GM04503 (cell line): ENCODE measurements at places on chromosomes 2 and 18.

GRCh38 chr2:220346919-220347318 is 719.5 kb downstream of the SLC4A3 start:
- DNase-seq = no peak

DNA sequence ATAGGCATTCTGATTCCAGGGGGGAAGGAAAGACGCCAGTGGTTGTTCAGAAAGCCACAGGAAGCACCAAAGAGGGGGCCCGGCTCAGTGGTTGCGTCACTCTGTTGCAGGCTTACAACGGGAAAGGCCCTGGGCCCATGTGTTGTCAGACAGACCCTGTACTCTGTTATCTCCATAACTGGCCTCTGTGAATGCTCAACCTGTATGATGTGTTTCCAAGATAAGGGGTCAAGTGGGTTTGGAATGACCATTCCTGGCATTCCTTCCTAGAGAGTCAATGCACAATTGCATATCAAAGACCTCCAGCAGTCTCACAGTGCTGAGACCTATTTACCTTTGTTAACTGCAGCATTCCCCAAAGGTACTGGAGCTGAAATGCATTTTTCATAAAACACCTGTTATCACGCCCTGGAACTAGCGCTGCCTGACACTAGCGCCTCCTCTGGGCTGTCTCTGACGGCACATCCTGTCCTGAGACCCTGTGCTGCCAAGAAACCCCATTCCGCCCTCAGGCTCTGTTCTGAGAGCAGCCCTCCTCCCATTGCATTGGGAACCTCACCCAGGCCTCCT is 13.2 kb upstream of the LRRFIP1 start:
- no peak for DNase-seq

DNA sequence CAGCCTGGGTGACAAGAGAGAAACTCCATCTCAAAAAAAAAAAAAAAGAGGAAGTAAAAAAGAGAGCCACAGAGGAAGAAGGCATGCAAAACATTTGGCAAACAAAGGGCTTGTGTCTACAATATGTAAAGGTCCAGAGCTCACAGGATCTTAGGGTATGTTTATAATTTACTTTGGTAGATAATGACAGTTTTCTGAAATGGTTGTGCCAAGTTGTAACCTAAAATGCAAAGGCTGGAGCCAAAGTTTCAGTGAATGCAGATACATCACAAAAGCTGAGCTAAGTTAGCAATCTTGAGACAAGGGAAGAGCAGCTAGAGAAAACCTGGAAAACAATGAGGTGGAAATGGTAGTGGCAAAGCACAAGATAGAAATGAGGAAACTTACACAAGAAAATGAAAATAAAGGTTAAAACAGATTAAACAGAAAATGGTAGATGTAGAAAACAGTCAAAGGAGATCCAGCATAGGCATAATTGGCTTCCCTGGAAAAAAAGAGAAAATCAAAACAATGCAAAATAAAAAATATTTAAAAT is 77.5 kb upstream of the HK2 start:
- no peak for DNase-seq

DNA sequence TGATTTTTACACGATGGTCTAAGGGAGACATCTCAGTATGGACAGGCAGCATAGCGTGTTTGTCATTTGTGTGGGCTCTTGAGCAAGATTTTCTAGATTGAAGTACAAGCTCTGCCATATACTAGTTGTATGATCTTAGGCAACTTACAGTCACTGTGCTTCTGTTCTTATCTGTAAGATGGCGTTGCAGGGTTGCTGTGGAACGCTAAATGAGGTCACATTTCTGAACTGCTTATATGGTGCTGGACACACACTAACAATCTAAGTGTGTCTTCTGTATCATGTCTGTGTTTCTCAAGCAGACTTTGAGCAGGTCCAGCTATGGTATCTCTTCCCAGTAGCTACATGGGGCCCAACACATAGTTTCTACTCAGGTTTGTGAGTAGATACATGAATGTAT is 29.2 kb downstream of the PARD3B start:
- DNase-seq = no peak

DNA sequence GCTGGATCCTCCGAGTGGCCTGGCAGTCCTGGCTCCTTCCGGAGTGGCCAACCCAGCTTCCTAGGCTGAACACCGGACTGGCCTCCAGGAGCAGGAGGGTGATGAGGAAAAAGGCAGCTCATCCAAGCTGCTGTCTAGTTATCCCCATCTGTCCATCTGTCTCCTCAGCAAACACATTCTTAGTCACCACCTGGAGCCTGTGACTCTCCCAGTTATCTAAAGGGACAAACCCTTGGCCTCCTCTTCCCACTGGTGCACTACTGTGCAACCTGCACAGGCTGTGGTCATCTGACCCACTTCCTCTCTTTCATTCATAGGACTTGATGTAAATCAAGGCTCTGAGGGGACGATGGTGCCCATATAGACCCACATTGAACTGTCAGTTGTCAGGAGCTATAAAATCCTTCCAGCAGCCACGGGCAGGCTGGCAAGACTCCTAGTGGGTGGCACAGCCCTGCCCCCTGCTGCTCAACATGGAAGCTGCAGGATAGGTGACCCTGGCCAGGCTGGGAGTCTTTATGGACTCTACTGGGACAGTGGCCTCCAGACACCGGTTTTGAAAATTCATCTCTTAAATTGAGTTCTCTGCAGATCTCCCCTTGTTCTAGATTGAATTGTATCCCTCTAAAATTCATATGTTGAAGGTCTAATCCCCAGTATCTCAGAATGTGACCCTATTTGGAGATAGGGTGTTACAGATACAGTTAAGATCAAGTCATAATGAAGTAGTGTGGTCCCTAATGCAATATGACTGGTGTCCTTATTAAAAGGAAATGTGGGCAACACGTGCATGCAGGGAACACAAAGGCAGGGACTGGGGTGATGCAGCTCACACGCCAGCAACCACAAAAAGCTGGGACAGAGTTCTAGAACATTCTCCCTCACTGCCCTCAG is 29.3 kb upstream of the DUSP2 start:
- DNase-seq = no peak

DNA sequence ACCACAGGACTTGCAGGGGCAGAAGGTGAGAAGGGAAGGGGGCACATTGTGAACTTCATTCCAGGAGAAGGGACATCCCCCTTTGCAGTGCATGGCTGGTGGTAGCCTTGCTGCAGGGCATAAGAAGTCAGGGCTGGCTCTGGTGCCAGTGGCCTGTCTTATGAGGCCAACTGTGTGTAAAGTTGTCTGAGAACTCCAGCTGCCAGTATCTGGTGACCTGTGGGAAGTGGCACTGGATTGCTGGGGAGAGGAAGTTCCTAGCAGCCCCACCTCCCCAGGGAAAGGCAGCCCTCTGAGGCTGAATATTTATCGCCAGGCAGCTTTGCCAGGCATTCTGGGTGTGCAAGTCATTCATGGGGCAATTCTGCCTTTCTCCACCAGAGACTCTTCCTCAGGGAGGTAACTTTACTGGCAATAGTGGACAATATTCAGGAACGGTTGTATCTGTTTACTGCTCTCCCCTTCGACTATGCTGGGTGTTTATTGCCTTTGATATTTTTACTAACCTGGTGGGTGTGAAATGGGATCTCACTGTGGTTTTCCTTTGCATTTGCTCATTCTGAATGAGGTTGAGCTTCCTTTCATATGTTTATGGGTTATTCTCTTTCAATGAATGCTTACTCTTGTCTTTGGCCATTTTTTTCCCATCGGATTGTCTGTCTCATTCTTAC is 12.3 kb downstream of the TRPM8 start:
- DNase-seq = no peak

DNA sequence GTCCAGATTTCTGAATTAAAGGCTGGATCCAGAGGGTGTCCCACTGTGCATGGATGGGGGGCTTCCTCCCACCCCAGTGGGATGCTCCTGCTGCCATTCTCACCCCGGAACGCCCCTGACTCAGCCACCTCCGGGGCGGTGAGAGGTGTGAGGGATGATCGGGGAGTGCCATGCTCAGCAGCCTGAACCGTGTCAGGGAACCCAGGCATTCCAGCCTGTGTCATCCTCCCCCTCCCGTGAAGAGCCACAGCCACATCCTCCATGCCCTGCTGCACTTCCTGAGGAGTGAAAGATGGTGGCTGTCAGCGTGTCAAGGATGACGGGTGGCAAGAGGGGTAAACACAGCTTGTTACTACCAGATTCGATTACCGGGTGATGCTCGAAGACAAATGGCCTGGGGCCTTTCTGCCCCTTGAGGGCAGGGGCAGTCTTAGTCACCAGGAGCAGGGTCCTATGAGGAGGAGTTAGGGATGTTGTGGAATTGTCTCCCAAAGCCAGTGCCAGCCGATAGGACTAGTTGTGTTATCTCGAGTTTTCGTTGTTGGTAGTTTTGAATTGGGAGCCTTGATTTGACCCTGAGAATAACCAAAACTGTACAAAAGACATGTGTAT is 80.8 kb downstream of the TCF7L1 start:
- DNase-seq = no peak

- no peak for DNase-seq
These were observed 27.8 kb downstream of the ABCG5 start for GRCh38 chr2:43810888-43811287.

DNA sequence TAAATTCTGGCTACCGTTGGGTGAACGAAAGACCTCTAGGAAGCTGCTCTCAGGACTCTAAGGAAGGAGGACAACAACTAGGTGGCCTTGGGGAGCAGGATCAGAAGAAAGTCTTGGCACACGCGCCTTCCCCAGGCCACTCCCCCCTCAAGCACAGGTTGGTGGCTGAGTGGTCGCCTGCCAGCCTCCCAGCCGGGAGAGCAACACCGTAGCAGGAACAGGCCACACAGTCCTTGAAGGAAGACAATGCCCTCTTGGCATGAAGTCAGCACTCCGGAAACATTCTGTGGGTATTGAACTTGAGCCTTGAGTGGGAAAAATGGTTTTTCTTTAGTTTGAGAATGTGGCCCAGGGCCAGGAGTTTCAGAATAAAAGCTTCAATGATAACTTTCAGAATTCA is 87.4 kb upstream of the AGAP1 start:
- no peak for DNase-seq

GRCh38 chr2:21860907-21861306 is 737.1 kb downstream of the TDRD15 start:
- no peak for DNase-seq

DNA sequence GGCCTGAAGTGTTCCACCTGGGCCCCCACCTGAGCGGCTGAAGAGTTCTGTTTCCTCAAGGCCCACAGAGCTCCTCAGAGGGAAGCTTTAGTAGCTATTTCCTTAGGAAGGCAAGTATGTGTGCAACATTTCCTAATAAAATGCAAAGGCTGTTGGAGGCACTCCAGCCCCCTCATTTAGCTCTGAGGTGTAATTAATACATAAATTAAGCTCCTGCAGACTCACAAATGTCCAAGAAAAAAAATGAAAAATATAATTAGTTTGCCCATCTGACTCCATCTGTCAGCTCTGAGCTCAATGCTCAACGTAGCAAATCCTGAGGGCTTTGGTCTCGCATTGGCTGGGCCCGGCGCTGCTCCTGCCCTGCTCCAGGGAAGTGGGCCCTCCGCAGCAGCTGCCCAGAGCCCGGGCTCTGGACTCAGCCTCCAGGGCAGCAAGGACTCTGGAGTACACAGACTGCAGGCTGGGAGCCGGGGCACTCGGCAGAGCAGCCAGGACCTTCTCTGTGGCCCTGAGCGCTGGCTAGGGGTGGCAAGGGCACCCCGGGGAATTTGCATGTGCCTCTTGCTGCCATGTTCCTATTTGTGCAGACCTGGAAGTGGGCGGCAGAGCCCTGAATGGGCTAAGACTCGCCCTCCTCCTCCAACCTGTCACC is 23.4 kb upstream of the C1QL2 start:
- DNase-seq = no peak
